ENCODE measurements at places on chromosomes 5 and 9.

GRCh38 chr5:108989761-108990392, 242.2 kb downstream of the FER start:
- DNase-seq, result no peak

DNA sequence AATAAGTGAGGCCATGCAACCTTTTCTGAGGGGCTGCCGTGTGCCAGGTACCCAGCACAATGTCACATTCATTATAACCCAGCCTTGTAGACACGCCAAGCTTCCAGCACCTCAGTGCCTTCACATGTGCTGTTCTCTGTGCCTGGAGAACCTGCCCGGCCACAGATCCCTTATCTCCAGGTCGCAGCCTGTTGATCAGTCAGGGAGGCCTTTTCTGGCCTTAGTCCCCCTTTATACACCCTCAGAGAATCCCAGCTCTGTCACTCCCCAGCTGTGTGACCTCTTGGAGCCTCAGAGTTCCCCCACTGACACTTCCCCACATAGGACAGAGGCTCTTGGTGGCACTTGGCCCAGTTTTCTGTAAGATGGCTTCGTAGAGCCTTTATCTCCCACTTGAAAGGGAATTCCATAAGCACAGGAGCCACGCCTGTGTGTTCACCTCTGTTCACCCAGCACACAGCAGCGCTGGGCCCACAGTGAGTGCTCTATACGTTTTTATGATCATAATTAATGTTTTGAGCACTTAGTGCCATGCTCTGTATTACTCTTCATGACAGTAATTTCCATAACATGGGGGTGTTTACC, 38.7 kb downstream of the NEURL1B start:
- no peak for DNase-seq

- no peak for DNase-seq
Measured at GRCh38 chr5:12016159-12016746, 112.0 kb upstream of the CTNND2 start.

- DNase-seq, result no peak
Measured at GRCh38 chr9:27467486-27467885, 56.6 kb upstream of the IFNK start.

- DNase-seq, result no peak
Measured at GRCh38 chr5:110736753-110737152, 2.1 kb upstream of the SLC25A46 start.

GRCh38 chr5:362189-362588, 40.7 kb downstream of the AHRR start:
- DNase-seq, result no peak

DNA sequence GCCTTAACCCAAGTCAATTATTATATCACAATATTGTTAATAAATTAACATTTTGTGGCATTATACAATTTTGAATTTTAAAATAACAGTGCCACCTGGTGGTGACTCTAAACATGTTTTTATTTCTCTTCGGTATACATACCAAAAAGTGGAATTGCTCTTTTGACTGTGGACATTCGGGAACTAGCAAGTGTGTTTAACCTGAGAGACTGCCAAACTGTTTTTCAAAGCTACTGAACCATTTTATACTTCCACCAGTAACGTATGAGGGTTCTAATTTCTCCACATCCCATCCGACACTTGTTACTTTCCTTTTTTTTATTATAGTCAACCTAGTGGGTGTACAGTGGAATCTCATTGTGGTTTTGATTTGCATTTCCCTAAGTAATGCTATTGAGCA, 18.3 kb upstream of the HSDL2 start:
- peak; percentile 36 for DNase-seq

DNA sequence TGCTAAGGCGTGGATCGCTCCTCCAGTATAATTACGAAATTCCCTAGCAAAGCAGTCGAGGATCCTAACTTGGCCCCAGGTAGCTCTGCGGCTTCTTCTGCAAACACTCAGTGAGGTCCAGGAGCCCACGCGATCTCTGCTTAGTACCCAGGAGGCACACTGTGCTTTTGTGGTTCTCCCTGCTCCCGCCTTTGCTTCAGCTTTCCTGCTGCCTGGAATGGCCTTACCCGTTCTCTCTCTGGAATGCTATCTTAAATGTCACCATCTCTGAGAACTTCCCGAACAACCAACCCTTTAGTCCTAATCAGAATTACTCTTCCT, 639 bp downstream of the INVS start:
- DNase-seq, result no peak

DNA sequence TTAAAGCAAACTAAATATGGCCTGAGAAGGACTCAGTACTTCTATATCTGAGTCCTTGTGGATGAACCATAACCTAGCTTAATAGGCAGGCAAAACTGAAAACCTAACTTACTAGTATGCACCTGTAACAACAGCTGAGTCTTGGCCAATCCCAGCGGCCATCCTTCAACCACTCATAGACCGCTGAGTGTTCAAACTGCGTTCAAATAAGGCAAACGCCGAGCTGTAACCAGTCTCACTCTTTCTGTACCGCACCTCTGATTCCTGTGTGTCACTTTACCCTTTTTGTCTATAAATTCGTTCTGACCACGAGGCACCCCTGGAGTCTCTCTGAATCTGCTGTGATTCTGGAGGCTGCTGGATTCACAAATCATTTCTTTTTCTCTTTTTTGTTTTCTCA, 170.5 kb downstream of the COL23A1 start:
- no peak for DNase-seq

DNA sequence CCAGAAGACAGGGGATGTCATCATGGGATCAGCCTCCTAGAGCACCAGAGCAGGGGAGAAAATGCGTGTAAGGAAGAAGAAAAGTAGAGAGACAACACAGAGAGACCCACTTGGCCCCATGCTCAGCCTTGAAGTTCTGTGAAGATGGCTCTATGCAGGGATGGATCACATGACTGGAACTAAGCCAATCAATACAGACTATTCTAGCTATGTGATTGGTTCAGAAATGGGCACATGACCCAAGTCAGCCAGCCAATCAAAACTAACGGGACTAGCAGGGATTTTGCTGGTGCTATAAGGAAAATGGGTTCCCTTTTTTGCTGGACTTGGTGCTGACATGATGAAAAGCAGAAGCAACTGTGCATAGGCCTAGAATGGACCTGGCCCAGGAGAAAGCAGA, 173.0 kb upstream of the TBC1D2 start:
- no peak for DNase-seq

GRCh38 chr9:13364271-13365000, 84.9 kb upstream of the MPDZ start:
- DNase-seq, result no peak
